ENCODE measurements at places on chromosomes 6 and 20. TPM values are rescaled to one million over a fixed set of nuclear protein-coding genes. Genes with fewer than 3 reads are reported as not detected.

GHRH gene
- total RNA-seq = not detected

IRF4 gene
- total RNA-seq = not detected

PSMA7 gene
- total RNA-seq = 310 TPM

BEND3 gene
- 2.1 TPM for total RNA-seq

RAMACL gene
- total RNA-seq = 2.7 TPM

DNA sequence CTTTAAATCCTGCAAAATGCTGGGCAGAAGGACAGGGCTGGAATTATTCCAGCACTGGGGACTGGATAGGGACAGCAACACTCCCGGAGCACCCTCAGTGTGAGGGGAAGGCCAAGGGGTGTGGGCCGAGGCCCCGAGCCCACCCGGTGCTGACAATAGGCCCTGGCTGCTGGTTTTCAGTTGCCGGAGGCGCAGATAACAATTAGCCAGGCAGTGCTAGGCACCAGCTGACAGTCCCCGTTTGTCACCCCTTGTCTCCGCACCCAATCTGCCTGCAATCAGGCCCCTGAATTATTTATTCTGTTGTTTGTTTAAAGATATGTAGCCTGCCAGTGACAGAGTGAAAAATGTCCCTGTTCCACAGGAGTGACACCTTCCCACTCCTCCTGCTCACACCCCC lies 120.0 kb downstream of the GRM4 start:
- no peaks in the 10 kb centered on the region for H3K36me3 ChIP-seq
- no peak overlapping the region for H3K4me3 ChIP-seq
- no peaks in the 10 kb centered on the region for H3K4me1 ChIP-seq
- peaks cover 37% of the 10 kb centered on the region for H3K27me3 ChIP-seq

DNA sequence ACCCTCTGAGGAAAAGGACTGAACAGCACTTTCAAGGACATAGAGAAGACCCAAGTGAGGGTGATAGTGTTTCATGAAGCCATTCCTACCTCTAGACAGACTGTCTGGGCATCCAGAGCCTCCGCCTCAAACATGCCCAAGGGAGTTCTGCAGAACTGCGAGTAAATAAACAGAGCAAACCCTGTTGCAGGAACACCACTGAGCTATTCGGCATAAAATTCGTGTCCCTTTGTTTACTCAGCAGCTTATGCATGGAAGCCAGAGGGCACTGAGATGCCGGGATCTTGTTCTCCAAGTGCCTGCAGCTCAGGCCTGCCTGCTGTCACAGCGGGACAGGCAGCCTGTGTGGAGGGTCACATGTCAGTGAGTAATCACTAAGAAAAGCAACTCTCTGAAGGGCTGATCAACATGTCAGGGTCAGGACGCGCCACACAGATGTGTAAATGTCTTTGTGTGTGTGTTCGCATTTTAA lies 164.9 kb upstream of the HEY2 start:
- no peaks in the 10 kb centered on the region for H3K36me3 ChIP-seq
- H3K27me3 ChIP-seq = no peaks in the 10 kb centered on the region
- H3K4me1 ChIP-seq = no peaks in the 10 kb centered on the region

GRCh38 chr6:90584636-90585255 lies 2.1 kb downstream of the MAP3K7 start:
- H3K27me3 ChIP-seq = peaks cover 2% of the 10 kb centered on the region
- H3K4me1 ChIP-seq = peaks cover 57% of the 10 kb centered on the region
- H3K4me3 ChIP-seq = peak overlapping the region; percentile 99
- peak overlapping the region; percentile 69 for H3K27ac ChIP-seq
- DNase-seq = peak; percentile 22

DNA sequence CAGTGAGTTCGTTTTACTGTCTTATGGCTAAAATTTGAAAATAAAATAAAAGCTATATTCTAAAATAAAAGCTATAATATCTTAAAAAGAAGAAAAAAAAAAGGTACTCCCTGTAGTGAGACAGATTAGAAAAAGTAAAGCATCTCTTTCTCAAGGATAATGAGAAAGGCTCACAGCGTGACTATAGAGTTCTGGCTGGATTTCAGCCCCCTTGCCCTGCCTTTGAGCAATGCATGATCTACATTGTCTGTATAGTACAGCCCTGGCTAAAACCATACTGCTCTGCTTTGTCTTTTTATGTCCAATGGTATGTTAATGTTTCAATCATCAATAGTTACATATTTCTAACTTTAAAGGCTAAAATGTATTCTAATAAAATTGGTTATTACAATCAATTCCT lies 91.2 kb downstream of the PRSS35 start:
- H3K4me1 ChIP-seq = peaks cover 8% of the 10 kb centered on the region
- H3K4me3 ChIP-seq = no peak overlapping the region
- no peaks in the 10 kb centered on the region for H3K27me3 ChIP-seq
- no peak for DNase-seq

DNA sequence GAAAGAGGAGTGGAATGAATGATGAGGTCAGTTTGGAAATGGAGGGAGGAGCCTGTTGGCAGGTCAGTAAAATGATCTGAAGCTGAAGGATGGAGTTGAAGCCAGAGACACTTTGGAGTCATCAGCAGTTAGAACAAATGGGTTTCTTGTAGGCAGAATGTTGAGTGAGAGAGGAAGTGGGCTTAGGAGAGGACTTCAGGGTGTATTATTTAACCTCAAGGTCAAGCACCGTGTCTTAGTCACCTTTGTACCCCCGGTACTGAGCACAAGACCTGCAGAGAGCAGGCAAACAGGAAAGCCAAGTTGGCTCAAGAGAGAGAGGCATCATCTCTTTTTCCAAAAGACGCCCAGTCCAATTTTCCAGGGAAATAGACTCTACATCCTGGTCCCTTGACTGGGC lies 23.3 kb downstream of the C20orf173 start:
- peak overlapping the region; percentile 64 for H3K27ac ChIP-seq
- H3K4me3 ChIP-seq = no peak overlapping the region
- peaks cover 23% of the 10 kb centered on the region for H3K4me1 ChIP-seq
- H3K27me3 ChIP-seq = peaks cover 5% of the 10 kb centered on the region

DNA sequence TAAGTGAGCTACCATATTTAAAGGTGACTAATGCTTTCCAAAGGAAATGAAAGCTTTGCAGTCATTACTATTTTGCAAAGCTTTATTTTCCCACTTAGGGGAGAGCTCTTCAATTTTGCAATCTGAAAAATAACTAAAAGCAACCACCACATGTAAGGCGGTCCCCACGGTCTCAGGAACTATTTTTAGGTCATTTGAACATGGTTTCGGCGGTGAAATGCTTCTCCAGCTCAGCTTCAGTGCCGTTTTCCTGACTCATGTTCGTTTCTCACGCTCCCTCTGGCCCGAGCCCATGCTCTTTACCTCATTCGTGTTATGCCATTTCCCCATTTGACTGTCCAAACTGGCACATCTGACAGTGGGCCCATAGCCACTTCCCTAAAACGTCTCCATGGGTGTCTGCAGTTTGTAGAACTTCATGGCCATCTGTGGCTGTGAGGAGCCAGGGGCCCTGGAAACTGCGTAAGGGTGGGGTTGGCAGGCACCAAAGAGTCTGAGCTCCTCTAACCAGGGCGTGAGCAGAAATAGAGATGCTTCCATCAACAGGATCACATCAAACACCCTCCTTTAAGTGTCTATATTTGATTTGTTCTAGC lies 46.5 kb downstream of the ADTRP start:
- H3K27me3 ChIP-seq = peaks cover 6% of the 10 kb centered on the region
- no peak overlapping the region for H3K4me3 ChIP-seq
- no peaks in the 10 kb centered on the region for H3K36me3 ChIP-seq
- no peak for DNase-seq

DNA sequence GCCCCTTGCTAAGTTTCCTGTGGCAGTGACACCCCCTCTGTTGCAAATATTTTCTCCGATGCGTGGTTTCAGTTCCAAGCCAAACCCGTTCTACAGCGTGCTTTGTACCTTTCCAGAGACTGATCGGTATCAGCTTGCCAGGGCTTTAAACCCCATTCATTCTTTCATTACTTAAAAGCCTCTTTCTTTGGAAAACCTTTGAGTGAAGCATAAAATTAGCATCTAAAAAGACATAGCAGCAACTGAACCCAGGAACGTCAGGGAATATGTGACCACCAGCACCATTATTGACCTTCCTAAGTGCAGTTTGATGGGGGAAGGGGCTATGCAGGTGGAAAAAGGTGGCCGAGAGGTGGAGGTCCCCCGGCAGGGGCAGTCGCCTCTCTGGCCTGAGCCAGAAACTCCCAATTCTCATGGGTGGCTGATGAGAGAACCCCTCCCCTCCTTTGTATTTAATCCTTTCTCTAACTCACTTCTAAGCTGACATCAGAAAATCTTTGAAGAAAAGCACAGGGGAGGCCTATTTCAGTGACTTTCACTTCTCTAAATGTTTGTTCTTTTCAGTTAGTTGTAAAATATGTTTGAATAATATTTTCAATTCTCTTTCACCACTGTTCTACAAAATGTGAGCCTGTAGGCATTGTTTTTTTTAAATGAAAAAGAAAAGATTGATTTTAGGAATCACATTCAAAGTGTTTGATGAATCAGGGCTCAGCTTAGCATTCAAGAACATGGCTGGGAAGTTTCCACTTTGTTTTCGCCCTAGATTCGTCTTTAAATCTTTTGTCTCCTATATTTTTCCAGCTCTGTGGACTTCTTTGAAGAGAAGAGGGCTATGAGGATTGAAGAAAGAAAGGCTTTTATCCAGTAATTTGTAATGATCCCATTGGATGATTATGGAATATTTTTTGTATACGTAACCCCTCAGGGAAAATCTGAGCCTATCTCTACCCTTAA lies 89.2 kb downstream of the RSPH3 start:
- H3K36me3 ChIP-seq = peaks cover 9% of the 10 kb centered on the region
- H3K27me3 ChIP-seq = peaks cover 5% of the 10 kb centered on the region
- no peak overlapping the region for H3K4me3 ChIP-seq

- no peaks in the 10 kb centered on the region for H3K27me3 ChIP-seq
- peaks cover 21% of the 10 kb centered on the region for H3K4me1 ChIP-seq
- no peak overlapping the region for H3K27ac ChIP-seq
- no peak overlapping the region for H3K4me3 ChIP-seq
- H3K36me3 ChIP-seq = peaks cover 17% of the 10 kb centered on the region
Measured at GRCh38 chr6:106244931-106245330, 80.6 kb downstream of the ATG5 start.

DNA sequence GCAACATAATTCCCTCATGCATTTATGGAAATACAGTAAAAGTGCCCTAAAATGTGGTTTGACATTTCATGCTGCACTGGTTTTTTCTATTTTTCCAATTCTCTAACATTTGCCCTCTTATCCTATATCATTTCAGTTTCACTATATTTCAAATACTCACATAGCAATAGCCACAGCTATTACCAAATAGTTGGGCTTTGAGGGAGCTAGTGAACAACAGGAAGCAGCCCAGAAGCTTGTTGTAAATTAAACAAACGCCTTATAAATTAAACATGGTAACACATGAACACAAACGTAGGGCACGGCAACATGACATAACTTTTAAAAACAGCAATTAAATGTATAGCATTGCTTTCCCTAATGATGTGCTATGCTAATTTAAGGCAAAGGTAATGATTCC lies 469.0 kb downstream of the CDC5L start:
- no peaks in the 10 kb centered on the region for H3K36me3 ChIP-seq
- H3K4me1 ChIP-seq = peaks cover 18% of the 10 kb centered on the region
- H3K4me3 ChIP-seq = peak overlapping the region; percentile 77
- H3K27ac ChIP-seq = peak overlapping the region; percentile 50
- no peak for DNase-seq
- no peaks in the 10 kb centered on the region for H3K27me3 ChIP-seq

DNA sequence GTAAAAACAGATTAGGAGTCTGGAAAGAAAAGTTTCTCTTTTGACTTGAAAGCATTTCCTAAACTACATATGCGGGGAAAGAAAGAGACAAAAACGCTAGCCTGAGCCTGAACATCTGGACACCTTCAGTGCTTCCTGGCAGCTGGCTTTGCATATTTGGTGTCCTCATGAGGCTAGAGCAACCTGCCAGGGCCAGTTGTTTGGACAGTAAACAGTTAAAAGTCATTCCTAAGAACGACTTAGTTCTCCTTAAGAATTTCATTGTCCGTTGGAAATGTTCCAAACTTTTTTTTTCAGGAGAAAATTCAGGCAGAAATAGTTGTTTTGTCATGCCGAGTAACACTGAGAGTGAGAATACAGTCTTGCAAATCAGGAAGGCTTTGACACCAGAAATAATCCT lies 199.8 kb downstream of the SMOC2 start:
- no peaks in the 10 kb centered on the region for H3K4me1 ChIP-seq
- H3K36me3 ChIP-seq = no peaks in the 10 kb centered on the region
- H3K4me3 ChIP-seq = no peak overlapping the region
- peaks cover 1% of the 10 kb centered on the region for H3K27me3 ChIP-seq

GRCh38 chr6:70124882-70125545 lies 177.9 kb downstream of the COL9A1 start:
- H3K27ac ChIP-seq = no peak overlapping the region
- DNase-seq = no peak
- no peaks in the 10 kb centered on the region for H3K4me1 ChIP-seq
- H3K36me3 ChIP-seq = no peaks in the 10 kb centered on the region
- H3K4me3 ChIP-seq = no peak overlapping the region

DNA sequence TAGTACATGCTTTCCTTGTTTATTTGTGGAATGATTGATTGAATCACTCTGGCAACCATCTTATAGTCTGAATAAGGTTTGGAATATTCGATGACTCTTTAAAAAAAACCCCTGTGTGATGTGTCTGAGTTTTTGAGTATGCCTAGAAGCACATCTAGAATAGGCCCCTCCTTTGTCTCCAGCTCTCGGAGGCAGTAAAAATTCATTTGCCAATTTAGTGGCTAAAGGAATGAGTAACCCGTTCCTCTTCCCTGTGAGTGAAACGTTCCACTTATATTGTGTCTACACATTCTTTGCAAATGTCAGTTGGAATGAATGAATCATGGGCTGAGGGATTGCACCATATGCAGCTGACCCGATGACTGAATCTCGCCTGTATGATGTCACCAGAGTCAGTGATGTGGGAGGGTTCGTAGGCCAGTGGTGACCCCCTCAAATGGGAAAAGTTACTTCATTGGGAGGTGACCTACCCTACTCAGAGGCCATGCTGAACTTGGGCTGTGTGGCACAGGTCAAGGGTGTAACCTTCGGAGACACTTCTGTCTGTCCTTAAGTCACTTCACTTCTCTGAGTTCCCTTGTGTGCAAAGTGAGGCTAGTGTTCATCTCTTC lies 21.6 kb downstream of the MOCS3 start:
- peaks cover 5% of the 10 kb centered on the region for H3K27me3 ChIP-seq
- DNase-seq = peak; percentile 100
- peaks cover 55% of the 10 kb centered on the region for H3K4me1 ChIP-seq
- no peaks in the 10 kb centered on the region for H3K36me3 ChIP-seq

DNA sequence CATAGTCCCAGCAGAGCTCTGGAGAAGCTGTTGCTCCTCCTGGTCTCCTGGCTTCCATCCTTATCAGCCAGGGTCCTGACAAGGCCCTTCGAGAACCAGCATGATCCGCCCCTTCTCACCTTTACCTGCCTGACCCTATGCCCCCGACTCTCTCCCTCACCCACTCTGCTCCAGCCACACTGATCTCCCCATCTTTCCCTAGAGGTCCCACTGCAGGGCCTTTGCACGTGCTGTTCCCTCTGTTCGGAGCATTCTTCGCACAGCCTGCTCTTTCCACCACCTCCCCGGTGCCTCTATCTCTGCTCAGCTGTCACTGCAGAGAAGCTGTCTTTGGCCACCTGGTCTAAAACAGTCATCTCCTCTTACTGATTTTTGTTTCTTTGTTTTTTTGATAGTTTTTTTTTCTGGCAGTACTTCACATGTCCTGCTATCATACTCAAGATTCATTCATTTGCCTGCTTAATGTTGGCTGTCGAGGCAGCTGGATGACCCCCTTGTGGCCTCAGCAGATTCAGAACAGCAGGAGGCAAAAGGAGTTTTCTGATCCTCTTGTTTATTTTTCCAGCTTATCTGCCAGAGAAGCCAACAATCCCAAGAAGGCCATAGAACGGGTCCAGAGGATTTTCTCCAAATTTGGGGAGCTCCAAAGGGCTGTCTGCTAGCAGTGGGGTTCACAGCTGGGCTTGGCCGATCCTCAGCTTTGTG lies 1.6 kb upstream of the PTGIS start:
- no peak overlapping the region for H3K4me3 ChIP-seq
- peaks cover 39% of the 10 kb centered on the region for H3K27me3 ChIP-seq
- no peak for DNase-seq
- no peaks in the 10 kb centered on the region for H3K36me3 ChIP-seq
- no peak overlapping the region for H3K27ac ChIP-seq
- peaks cover 28% of the 10 kb centered on the region for H3K4me1 ChIP-seq
